ENCODE measurements at places on chromosomes 6 and 20.

DNA sequence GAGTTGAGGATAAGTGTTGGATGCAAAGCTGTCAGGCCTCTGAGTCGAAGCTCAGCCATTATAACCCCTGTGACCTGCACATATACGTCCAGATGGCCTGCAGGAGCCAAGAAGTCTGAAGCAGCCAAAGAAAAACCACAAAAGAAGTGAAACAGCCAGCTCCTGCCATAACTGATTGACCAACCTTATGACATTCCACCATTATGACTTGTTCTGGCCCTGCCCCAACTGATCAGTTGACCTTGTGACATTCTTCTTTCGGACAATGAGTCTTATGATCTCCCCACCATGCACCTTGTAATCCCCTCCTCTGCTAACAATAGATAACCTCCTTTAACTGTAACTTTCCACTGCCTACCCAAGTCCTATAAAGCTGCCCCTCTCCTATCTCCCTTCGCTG, 133.7 kb upstream of the AGPAT4 start:
- no peaks in the 10 kb centered on the region for H3K36me3 ChIP-seq
- peaks cover 6% of the 10 kb centered on the region for H3K4me1 ChIP-seq
- H3K27me3 ChIP-seq = no peaks in the 10 kb centered on the region
- H3K27ac ChIP-seq = no peak overlapping the region
- no peak overlapping the region for H3K4me3 ChIP-seq

DNA sequence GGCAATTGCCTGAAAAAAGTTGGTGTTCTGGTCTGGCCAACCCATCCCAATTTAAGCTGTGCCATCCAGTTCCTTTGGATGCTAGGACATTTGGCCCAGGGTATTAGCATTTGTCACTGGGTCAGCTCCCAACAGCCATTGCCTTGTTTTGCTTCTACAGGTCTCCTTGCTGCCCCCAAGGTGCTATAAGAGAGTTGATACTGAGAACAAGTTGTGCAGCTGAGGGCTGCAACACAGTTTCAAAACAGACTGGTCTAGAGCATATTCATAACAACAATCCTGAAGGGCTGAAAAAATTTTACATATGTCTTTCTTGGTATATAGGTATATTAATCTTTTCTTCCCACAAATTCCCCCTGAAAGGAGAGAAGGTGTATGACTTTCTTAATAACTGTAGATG, 61.0 kb downstream of the LYRM4 start:
- no peak overlapping the region for H3K4me3 ChIP-seq
- no peak for DNase-seq

GRCh38 chr6:21164768-21165326, 428.7 kb upstream of the SOX4 start:
- H3K4me1 ChIP-seq = peaks cover 12% of the 10 kb centered on the region
- no peak for DNase-seq
- H3K27me3 ChIP-seq = no peaks in the 10 kb centered on the region
- no peak overlapping the region for H3K27ac ChIP-seq
- H3K4me3 ChIP-seq = no peak overlapping the region
- no peaks in the 10 kb centered on the region for H3K36me3 ChIP-seq

DNA sequence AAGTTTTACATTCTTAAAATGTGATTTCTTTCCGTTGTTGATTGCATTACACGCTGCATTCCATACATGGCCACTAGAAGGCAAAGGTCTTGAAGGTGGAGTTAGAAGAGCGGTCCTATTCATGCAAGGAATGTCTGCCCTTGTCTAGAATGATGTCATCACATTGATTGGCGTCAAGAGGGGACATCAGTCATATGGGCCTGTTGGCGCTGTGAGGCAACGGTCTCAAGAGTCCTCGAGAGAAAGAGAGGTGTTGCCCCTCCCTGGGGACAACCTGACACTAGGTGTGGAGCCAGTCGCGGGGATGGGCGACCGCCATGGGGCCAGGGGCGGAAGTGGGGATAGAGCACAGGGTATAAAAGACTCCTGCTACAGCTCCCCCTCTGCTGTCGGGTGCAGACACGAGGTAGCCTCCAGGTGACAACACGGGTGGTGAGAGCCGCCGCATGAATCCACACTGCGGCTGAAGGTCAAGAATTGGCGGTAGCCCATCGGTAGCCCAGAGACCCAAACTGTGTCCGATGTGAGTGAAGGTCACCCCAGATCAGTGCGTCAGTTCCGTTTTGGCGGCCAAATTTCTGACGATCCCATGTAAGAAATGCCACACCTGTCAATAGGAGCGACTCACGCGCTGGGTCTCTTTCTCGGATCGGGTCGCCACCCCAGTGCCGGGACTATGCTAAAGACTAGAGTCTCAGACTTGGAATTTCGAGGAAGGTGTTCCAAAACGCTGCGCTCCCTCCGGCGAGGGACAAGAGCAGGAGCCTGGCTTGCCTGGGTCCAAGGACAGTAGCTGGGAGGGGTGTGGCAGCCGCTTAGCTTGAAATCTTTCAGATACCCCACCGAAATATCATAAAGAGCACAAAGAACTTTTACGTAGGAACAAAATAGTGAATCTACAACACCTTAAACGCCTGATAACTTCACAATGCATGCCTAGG, 93.2 kb upstream of the ZNF184 start:
- H3K36me3 ChIP-seq = no peaks in the 10 kb centered on the region
- H3K4me3 ChIP-seq = no peak overlapping the region
- H3K27ac ChIP-seq = no peak overlapping the region

GRCh38 chr6:154516276-154516675, 5.8 kb upstream of the CNKSR3 start:
- H3K27me3 ChIP-seq = no peaks in the 10 kb centered on the region
- DNase-seq = no peak
- peak overlapping the region; percentile 35 for H3K4me3 ChIP-seq

DNA sequence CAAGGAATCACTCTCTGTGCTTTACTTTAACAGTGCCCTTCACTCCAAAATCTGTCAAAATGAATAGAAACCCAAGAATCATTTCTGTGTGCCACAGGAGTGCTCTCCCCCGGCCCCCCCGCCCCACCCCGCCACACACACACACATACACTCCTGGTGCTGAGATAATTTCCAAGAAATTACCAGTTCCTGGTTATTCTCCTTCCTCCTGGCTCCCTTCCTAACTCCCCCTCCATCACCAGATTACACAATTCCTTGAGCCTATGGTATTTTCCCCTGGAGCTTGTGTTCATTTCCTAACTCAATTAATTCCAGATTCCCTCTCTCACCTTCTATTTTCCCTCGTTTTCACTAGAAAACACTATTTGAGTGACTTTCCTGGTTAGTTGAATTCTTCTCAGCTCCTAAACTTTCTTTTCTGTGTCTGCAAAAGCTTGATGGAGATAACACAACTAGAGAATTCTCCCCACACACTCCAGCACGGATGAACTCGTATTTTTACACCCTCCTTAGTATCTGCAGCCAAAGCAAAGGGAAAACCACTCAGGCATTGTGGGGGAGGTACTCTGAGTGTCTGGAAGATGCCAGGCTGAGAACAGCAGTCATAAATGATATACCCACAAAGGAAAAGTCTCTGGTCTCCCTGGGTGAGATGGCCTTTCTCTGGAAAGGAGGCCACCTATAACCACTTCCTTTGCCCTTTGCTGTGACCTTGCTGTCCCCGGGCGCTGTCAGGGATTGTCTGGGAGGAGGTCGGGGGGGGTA, 1.9 kb upstream of the SLC24A3 start:
- H3K4me3 ChIP-seq = no peak overlapping the region
- H3K4me1 ChIP-seq = peaks cover 23% of the 10 kb centered on the region
- DNase-seq = no peak
- H3K27me3 ChIP-seq = peaks cover 89% of the 10 kb centered on the region

DNA sequence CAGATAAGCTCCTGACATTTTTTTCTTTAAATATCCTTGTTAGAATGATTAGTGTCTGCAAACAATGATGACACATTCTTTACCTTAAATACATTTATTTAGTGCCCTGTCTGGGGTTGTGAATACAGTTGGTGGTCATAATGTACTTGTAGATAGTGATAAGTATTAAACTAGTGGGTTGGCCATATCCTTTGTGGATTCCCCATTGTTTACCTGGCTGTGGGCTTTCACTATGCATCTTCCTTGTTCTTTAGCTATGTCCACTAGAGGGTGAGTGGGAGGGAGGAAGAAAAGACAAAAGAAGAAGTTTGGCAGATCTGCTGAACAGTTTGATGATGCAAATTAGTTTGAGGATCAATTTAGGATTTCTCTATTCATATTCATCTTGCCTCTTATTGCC, 15.7 kb downstream of the HS3ST5 start:
- H3K4me3 ChIP-seq = no peak overlapping the region
- H3K27me3 ChIP-seq = no peaks in the 10 kb centered on the region
- no peak overlapping the region for H3K27ac ChIP-seq
- H3K4me1 ChIP-seq = no peaks in the 10 kb centered on the region
- DNase-seq = no peak

GRCh38 chr6:144405163-144405562, 120.0 kb downstream of the UTRN start:
- no peak for DNase-seq
- H3K27me3 ChIP-seq = no peaks in the 10 kb centered on the region
- peaks cover 71% of the 10 kb centered on the region for H3K4me1 ChIP-seq
- peak overlapping the region; percentile 40 for H3K27ac ChIP-seq
- H3K36me3 ChIP-seq = no peaks in the 10 kb centered on the region

DNA sequence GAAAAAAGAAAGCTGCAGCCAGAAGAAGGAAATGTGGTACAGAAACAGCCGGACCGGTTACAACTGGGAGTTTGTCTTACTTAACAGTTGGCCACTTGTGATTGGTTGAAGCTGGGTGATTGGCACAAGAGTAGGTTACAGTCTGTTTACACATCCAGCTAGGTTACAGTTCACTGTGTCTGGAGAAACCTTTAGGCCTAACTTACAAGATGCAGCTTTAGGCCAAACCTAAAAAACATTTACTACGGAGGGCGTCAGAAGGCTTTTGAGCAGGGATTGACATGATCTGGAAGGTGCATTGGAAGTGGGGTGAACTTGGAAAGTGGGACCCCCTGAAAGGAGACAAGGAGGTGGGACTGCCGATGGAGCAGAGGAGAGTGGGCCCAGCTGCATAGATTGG, 122.3 kb downstream of the BANF2 start:
- no peak for DNase-seq
- H3K4me1 ChIP-seq = peaks cover 29% of the 10 kb centered on the region
- H3K4me3 ChIP-seq = no peak overlapping the region
- no peak overlapping the region for H3K27ac ChIP-seq

GRCh38 chr20:43188861-43189553, 699 bp downstream of the PTPRT start:
- H3K36me3 ChIP-seq = no peaks in the 10 kb centered on the region
- H3K27me3 ChIP-seq = peaks cover 96% of the 10 kb centered on the region
- H3K4me1 ChIP-seq = peaks cover 17% of the 10 kb centered on the region
- H3K4me3 ChIP-seq = peak overlapping the region; percentile 54

DNA sequence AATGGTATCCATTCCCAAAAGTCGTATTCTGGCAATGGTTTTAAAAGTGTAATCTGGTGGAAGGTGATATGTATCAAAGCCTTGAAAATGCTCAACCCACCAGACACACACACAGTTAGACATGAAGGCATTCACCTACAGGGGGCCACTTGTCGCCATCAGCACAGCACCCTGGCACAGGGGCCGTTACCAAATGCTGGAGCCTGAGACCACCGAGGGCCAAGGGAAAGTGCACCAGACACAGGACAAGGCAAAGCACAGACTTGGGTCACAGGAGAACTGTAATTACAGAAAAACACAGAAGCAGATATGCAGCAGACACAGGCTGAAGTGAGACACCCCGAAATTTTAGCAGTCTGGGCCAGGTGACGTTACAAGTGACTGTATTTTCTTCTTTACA, 9.3 kb downstream of the TAF4 start:
- H3K27ac ChIP-seq = no peak overlapping the region
- peaks cover 13% of the 10 kb centered on the region for H3K4me1 ChIP-seq
- H3K36me3 ChIP-seq = no peaks in the 10 kb centered on the region

All from left ventricle myocardium inferior (tissue), 1 donor.